ENCODE measurements at places on chromosomes 2 and 18.

DNA sequence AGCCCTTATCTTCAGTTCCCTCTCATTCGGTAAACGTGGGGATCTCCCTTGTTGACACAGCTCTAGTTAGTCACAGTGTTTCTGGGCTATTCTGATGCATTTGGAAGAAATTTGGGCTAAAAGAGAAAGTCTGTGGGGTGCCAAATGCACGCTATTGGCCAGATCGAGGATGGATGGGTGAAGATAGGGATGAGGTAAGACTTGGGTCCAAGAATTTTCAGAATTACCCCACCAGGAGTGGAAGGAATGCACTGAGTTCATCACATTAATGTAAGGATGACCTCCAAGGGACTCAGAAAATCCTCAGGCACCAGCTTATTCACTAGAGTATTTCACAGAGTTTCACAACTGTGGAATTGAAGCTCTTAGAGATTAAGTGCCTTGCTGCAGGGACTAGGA lies 49.3 kb downstream of the NRP2 start:
- DNase-seq = peak; percentile 73

DNA sequence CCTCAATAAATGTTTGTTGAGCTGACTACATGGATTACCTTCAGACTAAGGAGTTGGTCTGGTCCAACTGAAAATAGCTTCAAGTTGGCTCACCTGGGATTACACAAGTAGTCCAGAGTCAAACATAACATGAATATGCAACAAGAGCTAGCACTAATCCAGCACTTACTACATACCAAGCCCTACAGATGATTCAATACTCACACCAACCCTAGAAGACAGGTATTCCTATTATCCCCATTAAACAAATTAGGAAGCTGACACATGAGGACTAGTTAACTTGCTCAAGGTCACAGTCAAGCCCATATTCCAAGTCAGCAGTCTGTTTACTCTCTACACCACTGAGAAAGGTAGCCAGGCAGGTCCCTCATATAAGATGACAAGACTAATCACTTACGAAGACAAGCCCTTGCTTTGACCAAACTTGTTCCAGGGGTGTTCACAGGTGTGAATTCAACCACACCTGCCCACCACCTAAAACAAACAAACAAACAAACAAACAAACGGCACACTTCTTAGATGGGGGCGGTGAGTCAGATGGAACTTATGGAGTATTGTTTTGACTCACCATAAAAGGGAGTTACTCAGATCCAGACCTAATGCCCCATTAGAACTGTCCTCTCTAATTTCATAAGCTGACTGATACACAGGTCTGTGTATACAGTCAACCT lies 29.1 kb downstream of the TMEM131 start:
- no peak for DNase-seq

DNA sequence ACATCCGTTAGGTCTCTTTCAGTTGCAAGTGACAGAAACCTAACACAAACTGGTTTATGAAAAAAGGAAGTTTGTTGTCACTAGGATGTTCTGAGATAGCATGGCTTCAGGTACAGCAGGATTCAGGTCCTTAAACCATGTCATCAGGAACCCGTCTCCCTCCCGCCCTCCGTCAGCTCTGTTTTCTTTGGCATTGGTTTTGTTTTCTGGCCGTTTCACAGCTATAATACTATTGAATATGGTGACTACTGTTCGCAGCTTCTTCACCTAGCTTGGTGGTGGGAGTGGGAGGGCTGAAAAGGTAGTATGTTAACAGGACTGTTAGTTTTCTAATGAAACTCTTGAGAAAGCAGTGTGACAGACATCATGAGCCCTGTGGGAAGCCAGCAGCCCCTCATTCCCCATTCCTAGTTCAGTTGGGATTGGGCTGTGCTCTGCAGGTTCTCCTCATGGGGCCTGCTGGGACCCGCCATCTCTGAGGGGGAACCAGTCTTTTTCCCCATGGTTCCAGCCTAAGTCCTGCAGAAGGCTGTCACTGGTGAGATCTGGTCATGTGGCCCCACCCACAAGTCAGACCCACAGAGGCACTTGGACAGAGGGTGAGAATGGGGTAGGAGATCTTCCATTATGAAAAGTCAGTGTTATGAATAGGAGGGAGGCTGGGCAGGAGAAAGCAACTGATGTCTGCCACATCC lies 12.1 kb downstream of the PTMA start:
- DNase-seq = no peak

DNA sequence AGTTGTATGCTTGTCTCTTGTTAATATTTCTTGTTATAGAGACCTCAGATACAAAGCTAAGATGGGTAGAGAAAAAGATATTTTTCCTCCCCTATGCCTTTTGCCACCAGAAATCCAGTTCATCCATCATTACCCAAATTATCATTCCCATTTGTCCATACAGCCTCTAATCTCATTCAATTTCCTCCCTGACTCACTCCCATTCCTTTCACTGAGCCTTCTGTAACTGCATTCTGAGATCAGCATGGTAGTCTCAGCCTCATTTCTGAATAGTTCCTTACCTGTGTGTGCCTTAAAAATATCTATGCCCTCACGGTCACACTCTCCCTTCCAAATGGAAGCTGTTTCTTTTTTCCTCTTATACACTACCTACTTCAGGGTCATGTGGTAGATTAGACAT lies 15.7 kb upstream of the PIK3C3 start:
- DNase-seq = no peak

- no peak for DNase-seq
These were observed 40.5 kb downstream of the SCN9A start for GRCh38 chr2:166335284-166335683.

- DNase-seq = no peak
These were observed 61.9 kb downstream of the KLHL29 start for GRCh38 chr2:23446916-23447315.
